Fibroblast of the aortic adventitia (primary cell): ENCODE measurements at places on chromosomes 1 and 21.

DNA sequence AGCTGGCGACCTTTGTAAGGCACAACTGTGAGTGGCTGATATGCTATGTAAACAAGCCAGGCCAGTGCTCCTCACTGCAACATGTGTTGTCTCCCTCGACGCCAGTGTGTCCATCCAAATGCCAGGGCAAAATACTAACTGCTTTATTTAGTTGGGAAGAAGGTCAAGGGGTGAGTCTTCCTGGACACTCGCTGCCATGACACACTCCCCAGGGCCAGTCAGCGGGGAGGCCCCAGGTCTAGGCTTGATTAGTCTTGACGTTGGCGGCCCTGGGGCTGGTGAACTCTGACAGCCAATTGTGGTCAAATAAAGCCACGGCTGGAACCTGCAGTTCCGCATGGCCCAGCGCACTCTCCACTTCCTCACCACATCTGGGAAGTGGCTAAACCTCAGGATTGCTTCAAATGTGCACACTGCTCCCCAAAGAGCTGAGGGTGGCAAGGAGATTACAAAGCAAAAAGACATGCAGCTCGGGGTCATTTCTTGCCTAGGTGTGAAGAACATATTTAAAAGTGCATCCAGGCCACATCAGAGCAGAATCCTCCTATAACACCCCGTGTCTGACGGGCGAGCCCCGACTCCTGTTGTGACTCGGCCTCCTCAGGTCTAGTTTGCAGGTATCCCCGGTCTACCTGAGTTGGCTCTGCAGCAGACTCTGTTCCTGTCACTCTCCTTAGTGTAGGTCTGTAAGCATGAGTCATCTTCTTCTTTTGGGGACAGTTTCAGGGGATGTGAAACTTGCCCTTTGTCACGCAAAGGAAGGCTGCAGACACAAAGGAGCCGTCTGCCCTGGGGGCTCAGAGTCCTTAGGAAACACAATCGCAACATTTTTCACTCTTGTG lies 183.5 kb downstream of the RUNX1 start:
- no peak for DNase-seq

GRCh38 chr1:212518188-212519054 lies 85.7 kb downstream of the NENF start:
- DNase-seq: peak; percentile 65

DNA sequence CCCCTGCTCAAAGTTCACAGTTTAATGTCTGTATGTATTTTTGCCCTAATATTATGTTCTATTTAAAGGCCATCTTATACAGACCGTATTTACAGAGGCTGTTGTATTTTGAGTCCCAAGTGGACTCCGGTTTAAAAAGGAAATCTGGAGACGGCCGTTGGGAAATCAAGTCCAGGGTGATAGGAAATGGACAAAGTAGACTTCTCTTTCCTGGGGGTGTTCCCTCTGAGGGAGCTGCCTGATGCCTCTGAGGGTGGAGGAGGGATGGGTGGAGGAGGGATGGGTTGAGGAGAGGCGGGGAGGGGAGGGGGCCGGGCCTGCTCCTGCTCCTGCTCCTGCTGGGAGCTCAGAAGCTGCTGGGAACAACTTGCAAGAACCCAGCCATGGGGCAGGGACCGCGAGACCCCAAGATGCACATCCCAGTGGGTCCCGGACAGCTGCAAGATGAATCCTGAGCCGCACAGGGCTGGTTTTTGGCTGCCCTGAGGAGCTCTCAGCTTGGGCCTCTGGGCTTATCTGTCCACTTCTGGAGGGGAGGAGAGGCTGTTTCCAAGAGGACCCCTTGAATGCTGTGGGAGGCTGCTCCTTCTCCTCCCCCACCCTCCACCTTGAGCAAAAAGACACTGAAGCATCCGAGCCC lies 12.0 kb upstream of the ACTL8 start:
- DNase-seq: no peak

GRCh38 chr1:151860504-151861187 lies 7.1 kb upstream of the THEM5 start:
- DNase-seq: no peak

DNA sequence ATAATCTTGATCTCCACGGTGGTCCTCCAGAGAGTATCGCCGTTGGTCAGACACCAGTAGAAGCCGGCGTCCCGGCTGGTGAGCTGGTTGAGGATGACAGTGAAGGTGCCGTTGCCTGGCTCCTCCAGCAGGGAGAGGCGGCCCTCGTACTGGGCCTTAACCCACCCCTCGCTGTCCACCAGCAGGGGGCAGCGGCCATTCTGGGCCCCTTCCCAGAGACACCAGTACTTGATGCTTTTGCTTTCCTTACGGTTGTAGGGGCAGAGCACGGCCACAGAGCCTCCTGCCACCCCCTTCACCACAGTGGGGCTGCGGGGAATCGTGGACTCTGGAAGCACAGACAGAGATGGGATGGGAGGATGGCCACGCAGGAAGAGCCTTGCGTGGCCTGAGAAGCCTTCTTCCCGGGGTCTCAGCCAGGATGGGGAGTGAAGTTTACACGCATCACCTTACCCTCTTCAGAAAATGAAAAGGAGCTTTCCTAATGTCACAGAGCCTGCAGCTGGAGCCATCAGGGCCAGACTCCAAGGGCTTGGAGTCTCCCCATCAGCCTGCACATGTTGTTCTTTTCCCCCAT lies 10.7 kb downstream of the PIGR start:
- DNase-seq: peak; percentile 13

DNA sequence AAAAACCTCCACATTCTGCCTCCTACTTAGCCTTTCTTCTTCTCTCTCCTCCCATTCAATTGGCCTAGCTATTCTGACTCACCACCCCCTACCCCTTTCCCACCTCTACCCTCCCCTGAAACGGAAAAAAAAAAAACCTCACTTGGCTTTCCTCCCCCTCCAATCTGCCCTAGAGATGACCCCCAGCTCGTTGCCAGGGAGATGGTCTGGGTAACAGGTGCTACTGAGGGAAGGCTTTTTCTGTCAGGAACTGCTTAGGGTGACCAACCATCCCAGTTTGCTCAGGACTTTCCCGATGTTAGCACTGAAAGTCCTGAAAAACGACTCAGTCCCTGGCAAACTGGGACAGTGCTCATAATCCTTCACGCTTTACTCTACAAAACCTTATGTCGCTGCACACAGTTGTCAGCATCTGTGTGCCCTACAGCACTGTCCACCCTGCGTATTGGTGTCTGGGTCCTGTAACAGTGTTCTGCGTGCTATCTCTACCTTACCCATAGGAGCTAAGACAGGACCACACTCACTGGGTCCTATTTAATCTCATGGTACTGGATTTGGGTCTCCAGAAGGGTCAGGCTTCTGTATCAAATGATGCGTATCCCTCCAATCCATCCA lies 7.7 kb upstream of the CADM3 start:
- no peak for DNase-seq

GRCh38 chr1:38084700-38085099 lies 38.1 kb upstream of the POU3F1 start:
- DNase-seq: no peak

GRCh38 chr1:212213784-212214183 lies 71.4 kb upstream of the PPP2R5A start:
- DNase-seq: no peak

GRCh38 chr1:55512466-55512865 lies 297.3 kb upstream of the USP24 start:
- DNase-seq: no peak

GRCh38 chr1:40300249-40300567 lies 16.9 kb downstream of the COL9A2 start:
- no peak for DNase-seq

DNA sequence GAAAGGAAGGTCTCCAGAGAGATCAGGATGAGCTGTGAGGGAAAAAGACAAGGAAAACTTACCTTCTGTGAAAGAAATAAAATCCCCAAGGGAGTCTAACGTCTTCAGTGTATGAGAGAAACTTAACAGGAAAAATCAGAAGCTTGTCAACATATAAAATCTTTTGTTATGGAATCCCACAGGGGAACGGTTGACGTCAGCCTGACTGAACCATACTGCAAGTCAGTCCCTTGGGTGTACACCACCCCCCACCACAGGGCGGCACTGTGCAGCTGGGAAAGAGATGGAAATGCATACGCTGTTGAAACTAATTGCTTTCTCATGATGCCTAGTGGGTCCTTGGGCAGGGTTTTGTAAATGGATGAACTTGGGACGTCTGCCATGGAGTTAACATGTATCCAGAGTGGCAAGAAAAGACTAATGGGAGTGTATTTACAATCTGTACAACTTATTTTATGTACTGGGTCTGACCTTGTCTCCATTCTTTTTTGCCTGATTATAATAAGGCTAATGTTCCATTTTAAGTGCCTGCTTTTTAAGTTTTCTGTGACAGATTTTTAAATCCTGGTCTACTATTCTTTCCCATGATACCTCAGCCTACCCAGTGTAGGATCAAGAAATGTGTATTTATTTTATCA lies 22.7 kb downstream of the UTP25 start:
- peak; percentile 84 for DNase-seq

DNA sequence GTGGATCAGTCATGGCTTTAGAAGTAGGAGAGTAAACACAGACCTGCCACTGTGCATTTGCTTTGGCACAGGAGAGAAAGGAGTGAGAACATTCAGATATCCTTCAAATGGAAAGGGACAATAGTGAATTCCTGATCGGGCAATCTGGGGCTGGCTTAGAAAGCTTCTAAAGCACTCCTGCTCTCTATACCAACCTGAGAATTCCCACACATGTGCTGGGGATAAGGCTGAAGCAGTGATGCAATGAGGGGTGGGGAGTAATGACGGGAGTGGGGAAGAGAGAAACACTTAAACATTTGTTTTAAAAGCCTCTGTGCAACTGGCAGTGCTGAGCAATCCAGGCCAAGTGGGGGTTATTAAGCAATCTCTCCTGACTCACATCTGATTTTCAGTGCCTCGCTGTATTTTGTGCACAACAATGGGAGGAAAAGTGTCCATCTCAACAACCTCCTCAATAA lies 108.8 kb downstream of the KIAA0319L start:
- peak; percentile 98 for DNase-seq

GRCh38 chr1:202752774-202753173 lies 42.5 kb upstream of the SYT2 start:
- DNase-seq: no peak

DNA sequence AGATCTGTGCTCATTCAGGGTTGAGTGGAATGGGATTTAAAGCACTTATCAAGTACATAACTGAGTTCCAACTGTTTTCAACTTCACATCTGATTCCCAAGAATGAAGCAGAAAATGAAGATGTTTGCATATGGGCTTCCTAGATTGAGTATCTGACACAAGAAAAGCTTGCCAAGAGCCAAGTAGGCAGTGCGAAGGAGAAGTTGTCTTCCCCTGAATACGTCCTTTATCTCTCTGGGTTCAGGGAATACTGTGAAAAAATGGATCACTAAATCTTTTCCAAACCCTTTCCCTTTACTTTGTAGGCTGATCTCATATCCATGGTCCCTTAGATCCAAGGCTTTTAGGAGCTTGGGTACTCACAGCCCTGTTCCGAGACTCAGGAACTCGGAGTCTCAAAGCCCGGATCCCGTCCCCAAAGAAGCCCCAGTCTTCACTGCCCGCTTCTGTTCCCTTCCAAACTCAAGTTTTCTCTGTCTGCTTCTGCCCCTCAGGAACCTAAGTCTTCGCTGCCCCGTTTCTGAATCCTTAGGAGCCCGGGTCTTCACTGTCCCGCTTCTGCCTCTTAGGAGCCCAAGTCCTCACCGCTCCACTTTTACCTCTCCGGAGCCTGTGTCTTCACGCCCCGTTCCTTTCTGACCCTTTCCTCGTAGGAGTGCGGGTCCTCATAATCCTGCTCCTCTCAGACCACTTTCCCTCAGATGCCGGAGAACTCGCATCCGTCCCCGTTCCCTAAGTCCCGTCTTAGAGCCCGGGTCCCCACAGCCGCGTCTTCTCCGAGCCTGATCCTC lies 616 bp downstream of the TAF12 start:
- DNase-seq: no peak

GRCh38 chr1:230176871-230177411 lies 109.9 kb downstream of the GALNT2 start:
- peak; percentile 81 for DNase-seq

GRCh38 chr1:228097333-228098081 lies 5.6 kb downstream of the C1orf35 start:
- DNase-seq: no peak

DNA sequence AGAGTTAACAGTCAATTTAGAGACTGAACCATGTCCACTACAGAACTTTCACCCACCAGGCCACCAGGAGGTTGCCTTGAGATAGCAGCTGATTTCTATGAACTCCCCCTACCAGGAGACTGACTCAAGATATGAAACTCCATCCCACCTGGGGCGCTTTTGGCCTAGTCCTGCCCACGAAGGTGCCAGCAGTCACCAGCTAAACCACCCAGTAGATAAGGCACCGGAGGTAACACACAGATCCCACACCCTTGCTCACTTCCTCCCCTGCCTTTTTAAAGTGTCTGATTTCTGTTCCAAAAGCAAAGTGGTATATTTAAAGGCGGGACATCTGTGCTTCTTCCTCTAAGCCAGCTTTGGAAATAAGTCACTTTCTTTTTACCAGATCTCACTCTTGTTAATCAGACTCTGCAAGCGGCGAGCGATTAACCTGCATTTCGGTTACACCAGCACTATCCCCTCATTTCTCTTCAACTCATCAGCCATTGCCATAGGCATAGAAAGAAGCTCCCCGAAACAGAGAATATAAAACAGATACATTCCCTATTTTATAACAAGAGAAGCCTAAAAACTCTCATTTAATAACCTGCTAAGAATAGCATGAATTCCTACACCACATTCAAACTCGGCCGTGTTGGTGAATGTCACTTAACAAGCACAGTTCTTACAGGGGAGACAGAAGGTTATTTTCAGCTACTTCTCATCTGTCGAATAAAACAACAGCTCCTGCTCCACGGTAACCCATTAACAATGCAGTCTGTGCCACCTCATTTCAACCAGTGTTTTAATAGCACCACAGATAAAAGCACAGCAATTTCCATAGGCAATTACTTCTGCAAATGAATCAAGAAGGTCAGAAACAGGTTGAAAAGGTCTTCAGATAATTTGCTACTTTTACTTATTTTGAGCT lies 318.1 kb downstream of the KCNH1 start:
- DNase-seq: no peak

- DNase-seq: no peak
These were observed 310.5 kb downstream of the PRDM2 start for GRCh38 chr1:14010476-14010875.

GRCh38 chr1:116697548-116698243 lies 30.2 kb upstream of the IGSF3 start:
- DNase-seq: no peak

DNA sequence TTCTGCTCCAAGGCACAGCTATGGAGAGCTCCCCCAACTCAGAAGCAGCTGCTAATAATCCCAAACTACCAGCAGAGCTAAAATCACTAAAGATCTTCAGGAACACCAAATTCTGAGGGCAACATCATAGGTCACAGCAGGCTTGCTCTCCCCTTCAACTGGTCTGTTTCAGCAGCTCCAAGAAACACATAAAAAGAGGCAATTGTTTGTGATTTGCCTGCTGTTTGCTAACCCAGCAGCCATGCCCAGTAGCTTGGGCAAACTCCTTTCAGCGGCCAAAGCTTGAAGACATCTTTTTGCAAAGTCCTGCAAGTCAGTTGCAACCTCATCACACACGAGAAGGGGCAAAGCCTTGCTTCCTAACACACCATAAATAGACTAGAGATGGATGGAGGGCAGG lies 8.9 kb downstream of the ERI3 start:
- DNase-seq: no peak
